ENCODE measurements at places on chromosomes 1 and 21. TPM values are rescaled to one million over a fixed set of nuclear protein-coding genes. Genes with fewer than 3 reads are reported as not detected.
A peak's percentile ranks its signal among the peaks of the same experiment; 100 is the strongest.

The LGR6 gene
- total RNA-seq = 4.1 TPM

The DNALI1 gene
- total RNA-seq = 6.1 TPM

The IGSF21 gene
- 1.6 TPM for total RNA-seq

The LRRC38 gene
- 0.38 TPM for total RNA-seq

The TNNI3K gene
- 83.9 TPM for total RNA-seq

The BATF3 gene
- total RNA-seq = 1.2 TPM

The SH3GLB1 gene
- 132 TPM for total RNA-seq

The MR1 gene
- total RNA-seq = 5.3 TPM

DNA sequence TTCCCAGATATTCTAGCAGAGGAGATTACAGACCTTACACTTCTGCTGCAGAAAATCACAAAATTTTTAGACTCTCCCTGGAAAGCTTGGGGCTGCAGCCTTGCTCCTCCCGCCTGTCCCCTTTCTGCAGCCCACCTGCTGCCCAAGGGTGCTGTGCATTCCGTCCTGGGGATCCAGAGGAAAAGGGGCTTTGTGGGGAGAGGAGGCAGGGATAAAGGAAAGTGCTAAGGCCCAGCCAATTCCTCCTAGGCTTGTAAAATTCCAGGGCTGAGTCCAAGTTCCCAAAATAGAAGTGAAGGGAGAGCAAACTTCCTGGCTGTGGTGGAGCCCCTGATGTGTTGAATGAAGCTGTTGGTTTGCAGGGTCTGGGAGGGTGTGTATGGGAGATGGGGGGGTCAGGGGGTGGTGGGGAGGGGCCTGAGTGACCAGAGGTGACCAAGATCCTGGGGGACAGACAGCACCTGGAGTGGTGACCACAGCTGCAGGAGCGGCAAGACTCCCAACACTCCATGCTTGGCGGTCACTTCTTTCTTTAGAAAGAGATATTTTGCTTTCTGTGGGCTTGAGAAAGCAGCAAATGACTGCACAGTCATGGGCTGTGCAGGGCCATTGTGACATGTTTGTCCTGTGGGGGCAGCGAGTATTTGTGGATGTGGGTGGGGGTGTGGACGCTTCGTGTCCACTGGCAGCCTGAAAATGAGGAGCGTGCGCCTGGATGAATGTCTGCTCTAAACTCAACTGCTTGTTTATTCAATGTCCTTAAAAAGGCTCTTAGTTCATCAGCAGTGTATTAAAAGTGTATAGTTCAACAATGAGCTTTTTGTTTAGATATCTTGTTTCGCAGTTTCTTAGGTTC, 68.4 kb downstream of the TLR5 start:
- DNase-seq = no peak

DNA sequence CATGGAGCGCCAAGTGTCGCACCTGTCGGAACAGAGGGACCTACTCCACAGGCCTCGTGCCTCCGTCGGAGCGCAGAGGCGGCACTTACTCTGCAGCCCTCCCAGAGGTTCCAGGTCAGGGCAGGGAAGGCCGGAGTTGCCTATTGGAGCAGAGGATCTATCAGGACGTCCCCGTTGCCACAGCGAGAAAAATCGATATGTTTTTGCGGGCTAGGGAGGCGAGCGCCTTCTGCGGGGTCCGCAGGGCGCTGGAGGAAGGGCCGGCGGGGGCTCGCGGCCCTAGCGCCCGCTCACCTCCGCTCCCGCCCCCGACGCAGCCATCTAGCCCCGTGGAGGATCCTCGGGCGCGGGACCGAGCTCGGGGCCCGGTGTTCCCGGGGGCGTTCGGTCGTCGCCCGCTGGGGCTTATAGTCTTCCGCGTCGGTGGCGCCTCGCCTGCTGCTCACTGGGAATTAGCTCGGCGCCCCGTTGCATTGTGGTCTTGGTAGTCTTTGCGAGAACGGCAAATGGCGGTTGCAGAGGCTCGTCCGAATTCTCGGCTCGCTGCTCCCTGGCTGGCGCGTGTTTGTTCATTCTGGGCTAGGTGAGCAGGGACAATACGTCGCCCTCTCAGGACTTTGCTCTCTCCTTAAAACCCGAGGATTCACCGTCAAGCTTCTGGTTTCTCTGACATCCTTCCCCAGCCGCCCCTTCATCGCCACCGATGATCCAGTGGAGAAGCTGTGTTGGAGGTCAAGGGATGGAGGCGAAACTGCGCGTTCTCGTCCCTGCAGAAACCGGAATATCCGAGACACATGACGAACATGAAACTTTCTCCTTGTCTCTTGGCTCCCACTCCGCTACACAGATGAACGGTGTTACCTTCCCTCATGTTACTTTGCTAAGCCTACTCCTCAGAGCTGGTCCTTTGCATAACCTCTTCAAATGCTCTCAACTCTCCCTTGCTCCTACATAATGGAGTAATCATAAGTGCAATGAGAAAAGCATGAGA, at the start of gene JTB:
TSS of gene JTB (minus strand) at position 425 of the 991 bp plus-strand sequence. CDS start at position 3, 422 bp downstream.
- DNase-seq = peak; percentile 97

GRCh38 chr1:151508833-151509232, 2.4 kb upstream of the CGN start:
- no peak for DNase-seq

DNA sequence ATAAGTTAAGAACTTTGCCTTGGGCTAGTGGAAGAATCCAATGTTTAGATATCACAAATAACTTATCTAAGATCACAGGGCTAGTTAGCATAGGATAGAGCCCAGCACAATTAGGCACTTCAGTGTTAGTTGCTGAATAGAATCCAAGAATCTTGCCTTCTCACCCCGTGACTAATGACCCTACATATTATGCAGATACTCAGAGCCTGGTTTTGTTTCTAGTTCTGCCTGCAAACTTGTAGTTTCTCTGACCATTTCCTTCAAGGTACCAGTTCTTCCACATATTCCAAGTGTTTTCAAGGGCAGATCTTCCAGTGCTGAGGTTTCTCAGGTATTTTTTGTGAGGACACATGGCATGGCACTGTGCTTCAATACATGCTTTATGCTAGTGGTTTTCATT, 239.3 kb downstream of the KCNK2 start:
- DNase-seq = no peak

DNA sequence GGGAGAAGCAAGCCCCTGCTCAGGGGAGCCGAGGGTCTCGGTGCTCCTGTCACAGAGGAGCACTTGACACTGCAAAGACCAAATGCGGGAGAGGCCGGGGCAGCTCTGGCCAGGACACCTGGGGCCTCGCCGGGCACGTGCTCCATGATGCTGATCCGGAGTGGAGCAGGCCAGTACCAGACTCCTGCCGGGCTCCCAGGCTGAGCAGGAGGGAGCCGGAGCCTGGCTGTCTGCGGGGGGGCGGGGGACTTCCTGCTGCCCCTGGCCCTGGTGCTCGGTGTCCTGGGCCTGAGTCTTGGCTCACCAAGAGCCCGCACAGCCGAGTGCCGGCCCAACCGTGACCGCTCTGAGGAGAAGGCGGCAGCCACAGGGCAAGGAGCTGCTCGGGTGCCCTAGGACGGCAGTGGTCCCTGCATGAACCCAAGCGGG, 38.5 kb upstream of the TMEM52 start:
- DNase-seq = peak; percentile 60

DNA sequence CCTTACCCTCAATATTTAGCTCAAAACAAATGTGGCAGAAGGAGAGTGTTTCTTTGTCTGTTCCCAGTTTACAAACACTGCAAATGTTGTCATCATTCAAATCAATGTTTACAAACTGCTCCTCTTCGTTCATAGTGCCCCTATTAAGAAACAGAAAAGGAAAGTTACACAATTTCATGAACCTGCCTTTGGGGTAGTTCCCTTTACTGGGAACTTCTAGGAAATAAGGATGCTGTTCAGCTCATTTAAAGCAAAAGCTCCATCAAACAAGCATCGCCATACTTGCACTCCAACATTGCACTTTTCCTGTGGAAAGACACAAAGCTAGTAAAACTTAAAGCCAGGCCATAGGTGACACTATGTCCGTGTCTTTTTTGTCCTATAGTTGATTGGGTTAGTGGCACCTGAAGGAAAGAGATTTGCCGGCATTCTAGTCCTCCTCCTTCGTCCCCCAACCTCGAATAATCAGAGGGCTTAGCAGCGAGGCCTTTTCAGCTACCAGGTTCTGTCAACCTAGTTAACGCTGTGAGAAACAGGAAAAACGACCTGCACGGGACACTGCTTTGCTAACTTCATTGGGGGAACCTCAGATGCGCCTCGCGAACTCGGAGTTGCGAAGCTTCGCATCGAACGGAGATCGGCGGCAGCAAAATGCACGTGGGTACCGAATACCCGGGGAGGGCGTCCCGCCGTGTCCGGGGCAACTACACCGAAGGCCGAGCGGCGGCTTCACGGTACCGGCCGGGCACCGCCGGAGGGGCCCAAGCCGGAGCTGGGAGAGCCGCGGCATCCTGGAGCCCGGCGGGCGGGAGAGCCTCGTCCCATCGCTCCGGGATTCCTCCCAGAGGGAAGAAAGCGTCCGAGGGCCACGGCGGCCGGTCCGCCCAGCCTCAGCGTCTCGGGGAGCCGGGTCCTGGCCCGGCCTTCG, 706 bp downstream of the C21orf91 start:
- DNase-seq = peak; percentile 70

DNA sequence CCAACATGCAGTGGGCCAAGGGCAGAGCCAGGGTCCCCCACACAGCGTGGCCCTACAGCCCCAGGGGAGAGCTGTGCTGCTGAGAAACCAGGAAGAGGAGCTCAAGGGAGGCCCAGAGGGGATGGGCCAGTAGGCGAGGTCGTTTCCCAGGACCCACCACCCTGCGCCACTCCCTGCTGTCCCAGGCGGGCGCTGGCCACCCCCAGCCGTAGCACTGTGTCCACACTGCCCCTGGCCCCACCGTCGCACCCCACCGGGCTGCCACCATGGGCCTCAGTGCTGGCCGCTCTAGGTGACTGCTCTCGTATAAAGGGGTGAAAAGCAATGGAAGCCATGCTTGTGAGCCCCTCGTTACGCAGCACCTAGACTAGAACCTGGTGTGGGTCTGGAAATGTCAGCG, 22.4 kb downstream of the NADK start:
- DNase-seq = peak; percentile 56

DNA sequence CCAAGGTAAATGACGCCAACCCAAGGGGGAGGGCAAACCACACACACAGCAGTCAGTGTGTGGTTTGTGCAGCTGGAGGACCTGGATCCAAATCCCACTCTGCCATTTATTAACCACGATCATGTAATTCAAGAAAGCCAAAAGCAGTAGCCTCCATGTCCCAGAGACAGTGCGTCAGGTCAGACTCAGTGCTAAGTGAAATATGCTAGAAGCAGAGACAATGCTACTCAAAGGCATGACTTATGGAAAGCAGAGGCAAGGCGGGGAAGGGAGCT, 13.6 kb downstream of the TTC39A start:
- no peak for DNase-seq

GRCh38 chr1:69914976-69915765, 290.2 kb downstream of the LRRC40 start:
- no peak for DNase-seq

GRCh38 chr1:79079770-79080169, 73.2 kb upstream of the ADGRL4 start:
- no peak for DNase-seq

DNA sequence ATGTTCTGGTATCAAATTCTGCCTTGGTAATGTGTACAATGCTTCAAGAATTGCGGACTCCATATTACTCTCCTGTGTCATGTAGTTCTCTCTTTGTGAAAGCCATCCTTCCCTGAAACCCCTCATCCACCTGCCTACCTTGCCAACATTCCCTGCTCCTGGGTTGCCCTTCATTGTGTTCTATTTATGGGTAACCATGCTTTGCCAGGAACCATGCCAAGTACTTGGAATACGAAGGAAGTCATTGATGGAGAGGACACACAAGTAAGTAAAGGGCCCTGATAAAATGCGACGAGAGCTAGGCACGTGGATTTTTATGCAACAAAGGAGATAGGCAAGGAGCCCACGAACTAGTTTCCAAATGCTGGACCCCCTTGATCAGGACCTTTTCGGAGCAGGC, 300.8 kb downstream of the DISC1 start:
- DNase-seq = no peak

DNA sequence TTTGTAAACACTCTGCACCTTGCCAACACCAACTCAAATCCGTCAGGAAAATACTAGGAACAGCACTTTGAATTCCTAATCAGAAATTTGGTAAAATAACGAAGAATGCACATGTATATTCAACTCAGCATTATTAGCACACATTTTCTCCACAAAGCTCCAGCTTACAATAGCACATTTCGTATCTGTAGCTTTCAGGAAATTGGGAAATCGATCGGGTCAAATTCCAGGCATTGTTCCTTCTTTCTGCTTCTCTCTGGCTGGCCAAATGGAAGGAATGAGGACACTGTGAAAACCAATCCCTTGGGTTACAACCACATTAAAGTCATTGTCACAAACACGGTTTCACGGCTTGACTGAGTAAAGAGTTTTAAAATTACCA, 58.6 kb downstream of the NPHP4 start:
- DNase-seq = no peak

- DNase-seq = no peak
Observed at GRCh38 chr1:184610876-184611595, 143.6 kb downstream of the EDEM3 start.

Measured in Right ventricle myocardium inferior (tissue), 1 donor.